ENCODE measurements at places on chromosomes 2 and 18. TPM values are rescaled to one million over a fixed set of nuclear protein-coding genes. Genes with fewer than 3 reads are reported as not detected.

ATP5F1A gene
- total RNA-seq, result 273 TPM

C18orf54 gene
- total RNA-seq, result 0.96 TPM

DNA sequence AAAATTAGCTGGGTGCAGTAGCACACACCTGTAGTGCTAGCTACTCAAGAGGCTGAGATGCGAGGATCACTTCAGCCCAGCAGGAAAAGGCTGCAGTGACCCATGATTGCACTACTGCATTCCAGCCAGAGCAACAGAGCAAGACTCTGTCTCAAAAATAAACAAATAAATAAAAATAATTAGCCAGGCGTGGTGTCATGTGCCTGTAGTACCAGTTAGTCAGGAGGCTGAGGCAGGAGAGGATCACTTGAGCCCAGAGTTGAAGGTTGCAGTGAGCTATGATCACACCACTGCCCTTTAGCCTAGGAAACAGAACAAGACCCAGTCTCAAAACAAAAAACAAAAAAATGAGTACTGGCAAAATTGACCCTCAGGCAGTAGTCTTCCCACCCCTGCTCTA lies 61.9 kb upstream of the PPP1CB start:
- no peak overlapping the region for H3K4me3 ChIP-seq
- no peaks in the 10 kb centered on the region for H3K36me3 ChIP-seq
- H3K27ac ChIP-seq, result no peak overlapping the region

DNA sequence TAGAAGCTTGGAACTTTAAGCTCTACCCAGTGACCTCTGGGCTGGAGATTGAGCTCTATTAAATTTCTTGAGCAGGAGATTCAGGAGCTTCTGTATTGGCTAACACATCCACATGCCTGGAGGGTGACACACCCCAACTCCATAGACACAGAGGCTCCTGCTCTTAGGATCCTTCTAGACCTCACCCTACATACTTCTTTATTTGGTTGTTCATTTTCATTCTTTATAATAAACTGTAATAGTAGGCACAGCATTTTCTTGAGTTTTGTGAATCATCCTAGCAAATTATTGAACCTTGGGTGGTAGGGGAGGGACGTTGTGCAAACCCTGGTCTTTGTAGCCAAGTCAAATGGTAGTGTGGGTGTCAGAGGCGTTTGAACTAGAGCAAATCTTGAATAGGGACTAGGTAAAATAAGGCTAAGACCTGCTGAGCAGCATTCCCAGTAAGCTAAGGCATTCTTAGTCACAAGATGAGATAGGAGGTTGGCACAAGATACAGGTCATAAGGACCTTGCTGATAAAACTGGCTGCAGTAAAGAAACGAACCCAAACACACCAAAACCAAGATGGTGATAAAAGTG lies 323.8 kb upstream of the GALNT5 start:
- H3K27ac ChIP-seq, result no peak overlapping the region
- DNase-seq, result no peak
- H3K4me3 ChIP-seq, result no peak overlapping the region
- no peaks in the 10 kb centered on the region for H3K27me3 ChIP-seq
- H3K4me1 ChIP-seq, result no peaks in the 10 kb centered on the region
- H3K36me3 ChIP-seq, result no peaks in the 10 kb centered on the region

- H3K27ac ChIP-seq, result no peak overlapping the region
- H3K36me3 ChIP-seq, result no peaks in the 10 kb centered on the region
- no peaks in the 10 kb centered on the region for H3K4me1 ChIP-seq
- H3K27me3 ChIP-seq, result no peaks in the 10 kb centered on the region
- no peak for DNase-seq
These were observed 273.4 kb downstream of the HAUS1 start for GRCh38 chr18:46377557-46377956.

DNA sequence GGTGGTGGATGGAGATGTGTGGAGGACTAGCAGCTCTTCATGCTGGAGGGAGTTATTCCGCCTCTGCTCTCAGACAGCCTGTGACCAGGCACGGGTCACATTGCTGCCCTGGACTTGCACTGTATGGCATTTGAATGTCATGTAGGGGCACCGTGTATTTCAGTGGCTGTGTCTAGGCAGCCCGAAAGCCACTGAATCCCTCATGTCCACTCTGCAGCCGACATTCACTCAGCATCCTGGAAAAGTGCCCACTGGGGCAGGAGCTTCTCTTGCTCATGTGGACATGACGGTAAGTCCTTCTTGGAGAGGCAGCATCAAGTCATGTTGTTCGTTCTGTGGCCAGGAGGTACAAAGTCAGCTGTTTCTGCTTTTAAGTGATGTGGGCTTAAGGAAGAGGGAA lies 127.9 kb downstream of the SH3RF3 start:
- no peak overlapping the region for H3K27ac ChIP-seq
- H3K4me3 ChIP-seq, result no peak overlapping the region
- H3K36me3 ChIP-seq, result no peaks in the 10 kb centered on the region

GKN1 gene
- total RNA-seq, result 1.9 TPM

TSPYL6 gene
- not detected for total RNA-seq

GRCh38 chr2:191171708-191172355 lies 21.0 kb upstream of the STAT4 start:
- DNase-seq, result no peak
- H3K27me3 ChIP-seq, result no peaks in the 10 kb centered on the region
- H3K4me1 ChIP-seq, result peaks cover 7% of the 10 kb centered on the region
- no peak overlapping the region for H3K27ac ChIP-seq

ABCA12 gene
- total RNA-seq, result not detected

DNA sequence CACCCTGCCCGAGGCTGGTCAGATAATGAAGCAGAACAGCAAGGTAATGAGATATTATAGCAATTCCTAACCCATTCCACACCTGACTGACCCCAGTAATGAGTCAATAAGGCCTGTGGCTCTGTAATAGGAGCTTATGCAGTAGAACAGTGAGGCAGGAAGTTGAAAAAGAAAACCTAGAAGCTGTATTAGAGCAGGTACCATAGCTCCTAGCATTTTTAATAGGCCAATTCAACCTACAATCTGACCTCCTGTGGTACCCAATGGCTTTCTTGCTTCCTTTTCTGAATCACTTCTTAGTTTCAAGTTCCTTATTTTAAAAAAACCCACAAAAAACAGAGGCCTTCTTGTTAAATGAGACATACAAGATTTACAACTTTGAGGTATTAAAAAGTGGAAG lies 43.6 kb upstream of the MAP2 start:
- H3K4me1 ChIP-seq, result no peaks in the 10 kb centered on the region
- no peak for DNase-seq
- no peak overlapping the region for H3K27ac ChIP-seq

GRCh38 chr2:235048549-235048948 lies 96.7 kb downstream of the SH3BP4 start:
- H3K4me1 ChIP-seq, result peaks cover 6% of the 10 kb centered on the region
- peaks cover under 1% of the 10 kb centered on the region for H3K36me3 ChIP-seq
- peak; percentile 59 for DNase-seq
- H3K27me3 ChIP-seq, result no peaks in the 10 kb centered on the region

- peak; percentile 84 for DNase-seq
- no peaks in the 10 kb centered on the region for H3K4me1 ChIP-seq
- H3K27me3 ChIP-seq, result no peaks in the 10 kb centered on the region
- H3K36me3 ChIP-seq, result no peaks in the 10 kb centered on the region
- no peak overlapping the region for H3K4me3 ChIP-seq
- no peak overlapping the region for H3K27ac ChIP-seq
These were observed 79.7 kb upstream of the MSH2 start for GRCh38 chr2:47323009-47323821.

DAPL1 gene
- total RNA-seq, result not detected

DNA sequence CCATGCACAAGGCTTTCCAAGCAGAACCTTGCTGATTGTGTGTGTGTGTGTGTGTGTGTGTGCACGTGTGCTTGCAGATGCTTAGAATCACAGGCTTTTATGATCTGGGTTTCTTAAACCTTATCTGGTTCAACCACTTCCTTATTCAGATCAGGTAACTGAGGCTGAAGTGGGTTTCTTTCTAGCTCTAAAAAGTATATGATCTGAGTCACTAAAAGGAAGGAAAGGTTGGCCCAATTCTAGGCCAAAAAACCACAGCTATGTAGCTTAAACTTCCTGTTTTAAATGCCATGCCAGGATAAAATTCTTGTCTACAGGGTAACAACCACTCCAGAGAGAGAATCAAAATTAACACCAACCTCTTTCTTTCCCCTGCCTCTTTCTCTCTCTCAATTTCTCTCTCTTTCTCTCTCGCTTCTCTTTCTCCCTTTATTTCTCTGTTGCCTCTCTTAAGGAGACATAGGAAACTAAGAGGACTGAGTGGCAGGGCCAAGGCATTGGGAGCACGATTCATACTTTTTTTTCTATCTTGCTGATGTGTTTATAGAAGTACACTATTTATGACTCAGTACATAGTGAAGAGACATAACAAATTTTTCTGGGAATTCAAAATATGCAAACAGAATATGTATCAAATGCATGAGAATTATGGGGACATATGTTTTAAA lies 140.3 kb downstream of the TRIB2 start:
- no peak for DNase-seq
- H3K27ac ChIP-seq, result no peak overlapping the region
- H3K27me3 ChIP-seq, result no peaks in the 10 kb centered on the region

DNA sequence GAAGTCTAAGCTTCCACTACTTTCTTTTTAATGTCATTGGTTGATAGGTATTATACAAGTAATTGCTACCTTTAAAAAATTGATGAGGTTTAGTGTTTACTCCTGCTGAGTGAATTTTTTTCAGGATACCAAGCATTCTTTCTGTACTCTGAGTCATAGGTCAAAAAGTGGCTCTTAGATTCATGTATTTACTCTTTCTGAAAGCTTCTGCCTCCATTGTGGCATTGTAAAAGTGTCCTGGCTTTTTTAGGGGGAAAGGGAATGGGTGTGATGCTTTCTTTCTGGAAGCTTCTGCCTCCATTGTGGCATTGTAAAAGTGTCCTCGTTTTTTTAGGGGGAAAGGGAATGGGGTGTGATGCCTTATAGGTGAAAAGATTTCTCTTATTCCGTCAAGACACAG lies 286.5 kb downstream of the LPIN1 start:
- H3K4me1 ChIP-seq, result no peaks in the 10 kb centered on the region
- no peaks in the 10 kb centered on the region for H3K27me3 ChIP-seq
- no peaks in the 10 kb centered on the region for H3K36me3 ChIP-seq
- DNase-seq, result no peak

DNA sequence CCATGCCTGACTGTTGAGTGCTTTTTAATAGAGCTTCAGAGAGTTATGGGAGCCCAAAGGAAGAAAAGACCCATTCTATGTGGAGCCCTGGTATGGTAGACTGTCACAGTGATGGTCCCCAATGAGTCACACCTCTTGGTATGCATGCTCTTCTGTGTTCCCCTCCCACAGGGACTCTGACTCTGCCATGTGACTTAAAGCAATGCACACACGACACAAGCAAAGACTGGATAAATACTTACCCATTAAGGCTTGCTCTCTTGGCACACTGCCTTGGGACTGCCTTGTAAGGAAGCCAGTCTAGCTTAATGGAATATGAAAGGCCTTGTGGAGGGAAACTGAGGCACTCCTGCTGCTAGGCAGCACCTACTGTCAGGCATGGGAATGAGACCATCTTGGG lies 16.7 kb upstream of the DTNB start:
- DNase-seq, result no peak
- H3K4me3 ChIP-seq, result no peak overlapping the region
- no peaks in the 10 kb centered on the region for H3K36me3 ChIP-seq

TANC1 gene
- 45.4 TPM for total RNA-seq

- H3K27ac ChIP-seq, result no peak overlapping the region
- no peak overlapping the region for H3K4me3 ChIP-seq
- H3K36me3 ChIP-seq, result no peaks in the 10 kb centered on the region
- no peaks in the 10 kb centered on the region for H3K27me3 ChIP-seq
These were observed 164.4 kb downstream of the SCG2 start for GRCh38 chr2:223437788-223438187.

DNA sequence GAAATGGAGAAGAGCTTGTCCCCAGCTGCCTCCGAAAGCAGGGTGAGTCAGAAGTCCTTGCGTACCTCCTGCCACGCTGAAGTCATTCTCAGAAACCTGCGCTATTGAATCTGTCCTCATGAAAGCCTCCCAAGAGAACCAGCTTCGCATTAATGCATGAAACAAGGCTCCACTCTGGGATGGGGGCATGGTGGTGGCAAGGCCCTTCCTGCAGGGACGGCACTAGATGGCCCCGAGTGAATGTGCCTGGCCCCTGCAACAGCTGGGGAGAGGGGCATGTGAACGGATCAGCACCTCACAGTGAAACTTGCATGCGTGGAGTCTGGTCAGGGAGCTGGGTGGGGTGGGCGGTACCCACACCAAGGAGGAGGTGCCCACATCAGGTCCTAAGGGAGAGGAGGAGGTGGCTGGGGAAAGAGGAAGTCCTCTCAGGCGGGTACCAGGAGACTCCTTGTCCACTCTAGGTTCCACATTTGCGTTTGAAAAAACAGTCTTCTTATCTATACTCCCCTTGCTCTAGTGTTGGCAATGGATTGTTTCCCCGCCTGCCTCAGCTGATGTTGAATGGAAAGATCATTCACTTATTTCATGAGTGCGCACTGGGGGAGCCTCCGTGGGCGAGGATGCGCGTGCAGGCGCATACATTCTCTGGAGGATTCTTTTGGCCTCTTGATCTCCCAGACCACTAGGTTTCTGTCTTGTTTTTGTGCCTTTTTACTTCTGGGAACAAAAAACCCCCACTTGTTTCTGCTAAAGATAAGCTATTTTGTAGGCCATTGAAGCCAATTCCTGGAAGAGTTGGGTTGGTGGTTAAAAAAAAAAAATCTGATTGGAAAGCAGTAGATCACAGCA lies 104.7 kb downstream of the KLHL29 start:
- no peak overlapping the region for H3K27ac ChIP-seq
- no peaks in the 10 kb centered on the region for H3K27me3 ChIP-seq
- no peaks in the 10 kb centered on the region for H3K4me1 ChIP-seq

DNA sequence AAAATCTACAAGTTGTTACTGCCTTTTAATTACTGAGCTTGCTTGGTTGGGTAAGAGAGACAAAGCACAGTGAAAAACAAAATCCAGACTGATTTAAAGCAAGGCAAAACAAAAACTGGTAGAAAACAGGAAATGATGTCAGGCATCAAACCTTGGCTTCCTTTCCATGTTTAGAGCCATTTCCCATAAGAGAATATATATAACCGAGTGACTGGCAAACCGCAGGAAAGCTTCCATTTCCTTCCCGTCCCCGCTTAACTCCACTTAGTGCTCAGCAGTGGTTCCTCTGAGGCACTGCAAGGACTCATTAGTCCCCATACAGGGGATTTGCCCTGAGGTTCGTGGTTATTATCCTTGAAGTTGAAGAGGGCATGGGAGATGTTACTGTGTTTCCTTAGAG lies 446.3 kb downstream of the LPIN1 start:
- no peak for DNase-seq
- H3K4me1 ChIP-seq, result no peaks in the 10 kb centered on the region
- no peak overlapping the region for H3K27ac ChIP-seq
- no peaks in the 10 kb centered on the region for H3K27me3 ChIP-seq
- H3K36me3 ChIP-seq, result no peaks in the 10 kb centered on the region

DNA sequence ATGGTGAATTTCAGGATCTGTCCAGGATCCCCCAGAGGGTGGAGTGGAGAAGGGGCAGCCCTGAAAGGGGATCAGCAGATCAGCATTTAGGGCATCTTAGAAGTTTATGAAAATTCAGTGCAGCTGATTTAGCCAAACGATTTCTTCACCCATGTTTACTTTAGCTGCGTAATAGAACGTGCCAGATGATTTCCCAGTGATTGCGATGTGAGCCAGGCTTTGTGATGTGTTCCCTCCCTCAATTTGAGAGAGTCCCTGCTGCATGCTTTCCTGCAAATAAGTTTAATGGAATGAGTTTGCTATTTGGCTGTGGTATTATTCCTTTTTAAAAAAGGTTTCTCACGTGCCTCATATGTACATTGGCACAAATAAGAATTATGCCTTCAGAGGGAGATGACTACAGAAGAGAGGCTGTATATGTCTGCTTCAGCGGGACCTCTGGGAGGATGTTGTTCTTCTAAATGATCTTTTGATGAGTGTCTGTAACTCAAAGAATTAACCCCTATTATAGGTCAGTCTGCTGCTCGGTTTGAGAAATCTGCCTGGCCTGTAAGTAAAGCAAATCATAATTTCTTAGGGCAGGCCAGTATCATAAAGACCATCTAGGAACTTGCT lies 111.9 kb downstream of the MRO start:
- no peak overlapping the region for H3K27ac ChIP-seq
- no peaks in the 10 kb centered on the region for H3K36me3 ChIP-seq
- H3K4me3 ChIP-seq, result no peak overlapping the region
- no peak for DNase-seq
- H3K27me3 ChIP-seq, result no peaks in the 10 kb centered on the region

All from ascending aorta (tissue), 2 donors.